ENCODE measurements at places on chromosomes 12 and 14.

GRCh38 chr12:52223406-52224039 is 9.5 kb upstream of the KRT7 start:
- DNase-seq: no peak

DNA sequence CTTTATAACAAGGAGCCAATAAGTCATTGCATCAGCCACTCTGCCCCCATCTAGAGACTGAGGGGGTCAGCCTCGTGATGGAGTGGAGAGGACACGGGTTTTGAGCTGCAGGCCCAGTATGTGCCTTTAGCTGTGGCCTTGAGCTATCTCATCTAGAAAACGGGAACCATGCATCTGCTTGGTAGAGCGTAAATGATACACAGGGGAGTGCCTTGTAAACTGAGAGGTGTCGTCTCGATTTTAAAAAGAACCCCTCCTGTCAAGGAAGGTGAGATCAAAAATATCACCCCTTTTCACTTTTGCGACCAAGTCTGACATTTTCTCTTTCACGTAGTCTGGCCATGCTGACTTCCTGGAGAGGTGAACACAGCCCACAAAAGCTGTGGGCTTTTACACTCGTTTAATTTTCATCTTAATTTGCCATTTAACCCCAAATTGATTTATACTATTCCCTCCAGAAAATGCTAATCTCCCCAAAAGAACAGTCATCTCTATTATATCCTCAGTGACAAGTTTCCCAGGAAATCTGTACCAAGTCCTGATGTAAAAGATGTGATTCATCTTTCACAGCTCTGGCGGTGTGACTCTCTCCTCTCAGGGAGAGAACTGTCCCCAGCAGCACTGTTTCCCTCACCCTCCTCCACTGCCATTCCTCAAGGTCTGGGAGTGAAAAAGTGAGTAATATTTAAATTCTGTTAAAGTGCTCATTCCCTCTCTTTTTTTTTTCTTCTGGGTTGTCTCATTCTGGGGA is 30.6 kb downstream of the VCPKMT start:
- DNase-seq: no peak

DNA sequence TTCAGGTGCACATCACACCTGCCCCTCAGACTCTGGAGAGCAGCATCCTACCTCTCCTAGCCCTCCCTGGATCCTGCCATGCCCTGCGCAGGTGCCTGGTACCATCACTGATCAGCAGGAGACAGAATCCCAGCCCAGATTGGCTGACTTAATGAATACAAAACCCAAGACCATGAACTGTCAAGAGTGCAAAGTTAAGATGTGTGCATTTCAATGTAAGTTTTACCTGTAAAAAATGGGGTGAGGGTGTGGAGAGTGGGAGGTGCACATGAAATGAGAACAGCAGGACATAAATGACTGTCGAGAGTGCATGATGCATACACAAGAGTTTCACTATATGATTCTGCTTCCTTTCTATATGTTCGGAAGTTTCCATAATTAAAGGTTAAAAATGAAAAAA is 57.9 kb upstream of the GPR68 start:
- DNase-seq: no peak

GRCh38 chr14:88683119-88683518 is 109.6 kb downstream of the EML5 start:
- no peak for DNase-seq

- DNase-seq: no peak
These were observed 15.0 kb upstream of the NXPH4 start for GRCh38 chr12:57201631-57202030.

GRCh38 chr12:95002754-95003153 is 743 bp downstream of the NDUFA12 start:
- no peak for DNase-seq

- DNase-seq: no peak
These were observed 63.8 kb downstream of the CPSF2 start for GRCh38 chr14:92185559-92185958.

DNA sequence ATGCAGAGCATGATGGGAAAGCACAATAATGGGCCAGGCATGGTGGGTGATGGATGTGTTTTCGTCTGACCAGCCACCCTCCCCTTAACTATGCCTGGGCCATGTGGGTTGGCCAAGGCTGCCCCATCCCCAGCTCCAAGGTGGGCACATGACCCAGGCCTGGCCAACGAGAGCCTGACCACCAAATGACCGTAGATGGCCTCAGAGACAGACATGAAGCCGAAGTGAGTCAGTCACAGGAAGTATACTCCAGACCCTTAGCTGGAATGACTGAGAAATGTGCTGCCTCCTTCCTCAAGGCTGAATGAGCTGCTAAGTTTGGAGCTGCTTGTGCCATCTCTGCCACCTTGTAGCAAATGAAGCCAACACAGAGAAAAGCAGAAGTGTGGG is 233.6 kb downstream of the BCL11B start:
- no peak for DNase-seq

DNA sequence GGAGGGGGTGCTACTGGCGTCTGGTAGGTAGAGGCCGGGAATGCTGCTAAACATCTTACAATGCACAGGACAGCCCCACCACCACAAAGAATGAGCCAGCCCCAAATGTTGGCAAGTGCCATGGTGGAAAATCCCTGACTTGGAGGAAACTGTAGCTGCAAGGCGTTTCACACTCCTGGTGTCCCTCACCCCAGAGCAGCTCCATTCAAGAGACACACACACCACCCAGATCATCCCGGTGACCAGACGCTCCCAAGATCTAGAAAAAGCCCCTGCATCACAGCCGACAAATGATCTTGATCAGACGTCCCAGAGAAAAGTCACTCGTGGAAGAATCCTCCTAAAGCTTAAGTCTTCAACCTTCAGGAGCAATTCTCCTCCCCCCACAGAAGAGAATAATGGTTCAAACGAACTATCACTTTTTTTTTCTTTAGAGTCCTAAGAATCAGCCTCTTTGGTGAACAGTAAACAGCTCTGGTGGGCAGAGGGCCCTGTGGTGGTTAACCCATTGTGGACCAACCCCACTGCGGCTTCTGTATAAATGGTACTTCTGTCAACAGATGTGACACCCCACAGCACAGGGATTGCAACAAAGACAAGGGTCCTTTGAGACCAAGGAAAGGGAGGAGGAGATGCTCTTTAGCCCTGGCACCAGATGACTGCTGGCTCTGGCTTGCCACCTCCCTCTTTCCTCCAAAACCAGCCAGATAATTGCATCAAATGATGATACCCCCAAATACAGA is 2.7 kb downstream of the GLTP start:
- DNase-seq: no peak

- DNase-seq: no peak
These were observed 85.3 kb downstream of the LRP6 start for GRCh38 chr12:12181511-12181910.

GRCh38 chr14:51942971-51943370 is 46.4 kb upstream of the RTRAF start:
- no peak for DNase-seq

- DNase-seq: no peak
These were observed 4.8 kb downstream of the LACRT start for GRCh38 chr12:54629925-54630324.

DNA sequence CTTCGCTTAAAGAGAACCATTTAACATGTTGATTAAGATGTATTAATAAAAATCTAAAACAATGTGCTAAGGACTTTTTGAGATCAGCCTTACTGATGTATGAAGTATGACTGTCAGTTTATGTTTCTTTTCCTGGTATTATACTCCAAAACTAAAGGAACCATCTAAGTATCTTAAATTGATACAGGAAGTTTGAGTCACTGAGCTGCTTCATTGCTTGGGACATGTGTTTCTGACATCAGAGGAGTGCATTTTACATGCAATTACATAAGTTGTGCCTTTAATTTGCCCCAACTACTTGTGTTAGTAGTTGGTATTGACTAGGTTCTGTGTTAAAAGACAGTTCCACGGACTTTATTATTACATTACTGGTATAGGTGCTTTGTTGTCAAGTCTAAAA is 50.9 kb downstream of the PROX2 start:
- DNase-seq: no peak

GRCh38 chr12:89461649-89462612 is 62.7 kb downstream of the GALNT4 start:
- no peak for DNase-seq

GRCh38 chr12:40086471-40086870 is 19.4 kb downstream of the SLC2A13 start:
- no peak for DNase-seq

- DNase-seq: no peak
These were observed 98.5 kb downstream of the ARID2 start for GRCh38 chr12:45827974-45828373.

DNA sequence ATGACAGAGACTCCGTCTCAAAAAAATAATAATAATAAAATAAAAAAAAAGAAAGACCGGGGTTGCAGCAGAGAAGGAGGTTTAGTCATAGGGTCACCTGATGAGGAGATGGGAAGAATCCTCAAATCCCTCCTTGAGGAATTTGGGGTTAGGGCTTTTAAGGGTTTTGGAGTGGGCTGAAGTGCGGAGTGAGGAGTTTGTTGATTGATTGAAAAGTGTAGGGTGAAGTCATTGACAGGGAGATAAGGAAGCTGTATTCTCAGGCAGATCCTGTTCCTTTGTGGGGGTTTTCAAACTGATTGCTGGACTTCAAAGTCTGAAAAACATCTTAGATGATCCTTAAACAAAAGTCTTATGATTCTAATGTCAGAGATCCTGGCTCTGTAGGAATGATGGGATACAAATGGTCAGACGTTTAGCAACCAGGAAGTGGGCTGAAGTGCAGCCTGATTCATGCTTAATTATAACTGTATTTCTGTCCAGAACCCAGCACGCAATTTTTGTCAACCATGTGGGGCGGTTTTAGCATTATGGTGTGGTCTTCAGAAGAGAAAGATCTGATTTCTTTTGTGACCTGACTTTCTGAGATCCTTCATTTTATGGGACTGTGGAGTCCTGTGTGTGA is 16.0 kb downstream of the FNTB start:
- no peak for DNase-seq

- no peak for DNase-seq
These were observed 997 bp downstream of the PLEKHG7 start for GRCh38 chr12:92703786-92704185.

GRCh38 chr14:89626233-89626806 is 209.3 kb upstream of the FOXN3 start:
- no peak for DNase-seq

- peak; percentile 79 for DNase-seq
These were observed 224.6 kb upstream of the CRY1 start for GRCh38 chr12:107317751-107318555.

DNA sequence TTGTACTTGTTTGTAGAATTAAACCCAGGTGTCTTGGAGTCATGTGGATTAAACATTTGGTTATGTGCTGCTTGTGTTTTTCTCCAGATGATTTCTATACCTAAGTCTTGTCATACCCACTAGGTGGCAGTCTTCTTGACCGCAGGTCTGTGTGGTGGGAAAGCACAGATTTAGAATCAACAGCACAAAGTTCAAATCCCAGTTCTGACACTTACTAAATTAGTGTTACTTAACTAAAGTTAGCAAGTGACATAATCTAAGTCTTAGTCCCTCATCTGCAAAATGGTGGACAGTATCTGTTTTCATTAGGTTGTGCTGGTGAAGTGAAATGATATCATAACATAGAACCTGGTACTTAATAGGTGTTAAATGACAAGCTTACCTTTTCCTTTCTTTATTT is 151.0 kb upstream of the ARHGAP5 start:
- no peak for DNase-seq

- no peak for DNase-seq
These were observed 93.0 kb downstream of the SLC25A47 start for GRCh38 chr14:100416081-100416680.

GRCh38 chr12:6896846-6897435 is 7.7 kb upstream of the LRRC23 start:
- DNase-seq: no peak

DNA sequence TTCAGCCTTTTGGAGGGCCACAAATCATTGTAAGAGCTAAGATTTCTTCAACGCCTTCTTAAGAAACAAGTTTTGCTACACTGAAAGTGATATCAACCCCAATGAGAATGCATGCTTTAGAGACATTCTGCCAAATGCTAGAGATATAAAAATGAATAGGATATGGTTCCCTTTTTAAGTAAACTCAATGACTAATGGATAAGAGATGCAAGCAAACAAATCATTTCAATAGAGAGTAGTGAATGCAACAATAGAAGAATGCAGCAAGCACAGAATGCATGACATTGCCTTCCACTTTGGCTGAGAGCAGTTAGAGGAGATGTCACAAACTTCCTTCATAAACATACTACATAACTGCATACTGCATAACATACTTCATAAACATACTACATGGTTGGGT is 116.4 kb downstream of the PDZRN4 start:
- no peak for DNase-seq

DNA sequence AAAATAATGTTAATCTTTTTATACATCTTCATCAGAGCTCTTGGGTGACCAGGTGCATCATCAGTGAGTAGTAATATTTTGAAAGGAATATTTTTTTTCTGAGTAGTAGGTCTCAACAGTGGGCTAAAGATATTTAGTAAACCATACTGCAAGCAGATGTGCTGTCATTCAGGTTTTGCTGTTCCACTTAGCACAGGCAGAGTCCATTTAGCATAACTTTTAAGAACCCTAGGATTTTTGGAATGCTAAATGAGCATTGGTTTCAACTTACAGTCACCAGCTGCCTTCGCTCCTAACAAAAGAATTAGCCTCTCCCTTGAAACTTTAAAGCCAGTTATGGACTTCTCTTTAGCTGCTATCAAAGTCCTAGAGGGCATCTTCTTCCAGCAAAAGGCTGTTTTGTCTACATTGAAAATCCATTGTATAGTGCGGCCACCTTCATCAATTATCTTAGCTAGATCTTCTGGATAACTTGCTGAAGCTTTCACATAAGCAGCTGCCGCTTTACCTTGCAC is 24.6 kb downstream of the RIMKLB start:
- DNase-seq: no peak

- DNase-seq: no peak
These were observed 96.0 kb downstream of the SRGAP1 start for GRCh38 chr12:63940310-63941005.

Measured in effector memory CD4-positive, alpha-beta T cell (primary cell).